ENCODE measurements at places on chromosomes 7 and 10. TPM values are rescaled to one million over a fixed set of nuclear protein-coding genes. Genes with fewer than 3 reads are reported as not detected.

GRCh38 chr7:25392588-25393338 is 164.5 kb upstream of the NPVF start:
- DNase-seq = no peak

- no peak for DNase-seq
These were observed 2.3 kb downstream of the KNDC1 start for GRCh38 chr10:133162178-133162909.

HOXA1 gene
- 2.0 TPM for total RNA-seq

CACNB2 gene
- total RNA-seq = not detected

DNA sequence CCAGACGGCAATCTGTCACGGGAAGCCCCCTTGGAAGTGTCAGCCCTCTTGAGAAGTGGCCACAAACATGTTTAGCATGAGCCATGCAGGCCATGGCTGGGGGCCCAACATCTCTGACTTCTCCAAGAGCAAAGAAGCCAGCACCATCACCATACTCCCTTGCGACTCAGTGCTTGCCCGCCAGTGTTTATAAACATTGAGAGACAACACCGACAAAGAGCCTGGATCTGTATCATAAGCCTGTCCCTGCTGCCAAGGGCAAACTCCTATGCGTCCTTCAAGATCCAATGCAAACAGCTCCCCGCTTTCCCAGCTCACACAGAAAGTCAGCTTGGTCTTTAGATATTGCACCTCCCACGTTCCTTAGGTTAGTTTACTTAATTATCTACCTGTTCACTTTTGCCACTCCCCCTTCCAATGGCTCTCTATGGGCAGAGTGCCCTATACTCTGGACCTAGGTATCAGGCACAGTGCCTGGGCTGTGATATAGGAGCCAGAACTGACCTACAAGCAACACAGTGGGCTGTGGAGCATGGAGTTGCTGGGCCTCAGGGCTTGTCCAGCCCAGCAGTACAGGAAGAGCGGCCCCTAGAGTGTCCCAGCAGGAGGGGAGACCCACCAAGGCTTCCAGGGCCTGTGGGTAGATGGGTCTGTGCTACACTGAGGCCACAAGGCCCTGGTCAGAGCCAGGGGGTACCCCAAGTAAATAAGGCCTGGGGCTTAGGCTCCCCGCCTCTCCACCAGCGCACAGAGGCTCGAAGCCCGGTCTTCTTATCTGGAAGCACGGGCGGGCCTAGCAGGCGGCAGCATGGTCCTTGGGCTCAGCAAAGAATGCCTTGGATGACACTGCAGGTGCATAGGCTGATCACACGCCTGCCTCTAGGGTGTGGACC is 37.7 kb downstream of the CAMK2B start:
- no peak for DNase-seq

H2AZ2 gene
- 354 TPM for total RNA-seq

DNA sequence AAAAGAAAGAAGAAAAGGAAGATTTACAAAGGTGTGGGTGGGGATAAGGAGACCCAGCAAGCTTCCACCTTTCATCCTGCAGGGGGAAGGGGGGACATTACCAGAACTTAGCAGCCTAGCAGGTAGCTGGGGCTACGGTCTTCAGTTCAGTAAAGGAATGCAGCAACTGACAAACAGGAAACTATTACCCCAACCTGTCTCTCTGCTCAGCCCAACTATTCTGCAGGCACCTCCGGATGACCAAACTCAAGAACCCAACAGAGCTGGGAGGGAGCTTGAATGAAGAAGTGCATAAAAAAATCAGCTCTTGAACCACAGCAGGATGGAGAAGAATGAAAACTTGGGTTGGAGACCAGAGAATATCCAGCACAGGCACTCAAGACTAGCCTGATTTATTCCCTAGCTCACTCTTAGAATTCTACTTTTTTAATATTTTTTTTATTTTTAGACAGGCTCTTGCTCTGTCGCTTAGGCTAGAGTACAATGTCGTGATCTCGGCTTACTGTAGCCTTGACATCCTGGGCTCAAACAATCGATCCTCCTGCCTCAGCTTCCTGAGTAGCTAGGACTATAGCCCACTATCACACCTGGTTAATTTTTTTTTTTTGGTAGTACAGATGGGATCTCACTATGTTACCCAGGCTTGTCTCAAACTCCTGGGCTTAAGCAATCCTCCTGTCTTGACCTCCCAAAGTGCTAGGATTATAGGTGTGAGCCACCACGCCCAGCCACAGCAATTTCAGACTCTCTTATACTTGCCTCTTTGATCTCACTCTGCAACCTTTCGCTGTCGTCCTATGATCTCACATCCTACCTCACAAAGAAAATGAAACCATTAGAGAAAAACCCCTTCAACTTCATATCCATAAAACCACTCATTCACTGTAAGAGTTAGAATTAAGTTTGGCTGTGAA is 18.5 kb upstream of the C10orf67 start:
- no peak for DNase-seq

PAOX gene
- total RNA-seq = 5.7 TPM

- DNase-seq = peak; percentile 20
These were observed 55.9 kb upstream of the NFE2L3 start for GRCh38 chr7:26096136-26096535.

GRCh38 chr10:112159469-112159868 is 24.1 kb downstream of the GPAM start:
- DNase-seq = no peak
